ENCODE measurements at places on chromosomes 3 and 15.

- no peak for DNase-seq
Observed at GRCh38 chr3:178445139-178445538, 91.1 kb upstream of the KCNMB2 start.

GRCh38 chr3:186530415-186530814, 13.8 kb downstream of the CRYGS start:
- DNase-seq, result no peak

DNA sequence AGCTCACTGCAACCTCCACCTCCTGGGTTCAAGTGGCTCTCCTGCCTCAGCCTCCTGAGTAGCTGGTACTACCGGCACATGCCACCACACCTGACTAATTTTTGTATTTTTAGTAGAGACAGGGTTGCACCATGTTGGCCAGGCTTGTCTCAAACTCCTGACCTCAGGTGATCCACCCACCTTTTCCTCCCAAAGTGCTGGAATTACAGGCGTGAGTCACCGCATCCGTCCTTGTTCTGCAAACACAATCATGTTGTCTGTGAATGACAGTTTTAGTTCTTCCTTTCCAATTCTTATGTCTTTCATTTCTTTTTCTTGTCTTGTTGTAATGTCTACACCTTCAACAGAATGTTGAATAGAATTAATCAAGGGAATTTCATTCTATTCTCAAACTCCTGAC, 16.3 kb upstream of the SMCO1 start:
- DNase-seq, result no peak

- DNase-seq, result no peak
Observed at GRCh38 chr15:41256577-41257038, 25.5 kb downstream of the CHP1 start.

- no peak for DNase-seq
Observed at GRCh38 chr3:143220741-143221140, 101.2 kb downstream of the CHST2 start.

GRCh38 chr15:37394402-37395099, 294.2 kb upstream of the MEIS2 start:
- no peak for DNase-seq

DNA sequence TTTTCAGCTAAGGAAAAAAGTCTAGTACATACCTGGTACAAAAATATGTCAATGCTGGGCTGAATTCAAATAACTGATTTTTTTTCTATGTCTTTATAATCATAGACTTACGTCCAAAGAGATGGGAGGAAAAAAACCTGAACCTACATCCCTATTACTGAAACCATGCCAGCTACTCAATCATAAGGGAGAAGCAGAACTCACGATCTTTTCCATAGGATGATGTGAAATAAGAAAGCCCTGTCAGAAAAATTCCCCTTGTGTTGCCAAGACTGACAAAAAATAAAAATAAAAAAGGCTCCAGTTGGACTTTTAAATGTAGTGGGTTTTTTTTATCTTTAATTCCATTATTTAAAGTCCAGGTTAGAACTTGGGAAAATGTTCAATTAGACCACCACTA, 3.3 kb downstream of the MSL2 start:
- DNase-seq, result no peak

- DNase-seq, result no peak
Observed at GRCh38 chr3:192933779-192934460, 16.3 kb upstream of the MB21D2 start.

GRCh38 chr3:190990898-190991297, 128.4 kb upstream of the GMNC start:
- no peak for DNase-seq

DNA sequence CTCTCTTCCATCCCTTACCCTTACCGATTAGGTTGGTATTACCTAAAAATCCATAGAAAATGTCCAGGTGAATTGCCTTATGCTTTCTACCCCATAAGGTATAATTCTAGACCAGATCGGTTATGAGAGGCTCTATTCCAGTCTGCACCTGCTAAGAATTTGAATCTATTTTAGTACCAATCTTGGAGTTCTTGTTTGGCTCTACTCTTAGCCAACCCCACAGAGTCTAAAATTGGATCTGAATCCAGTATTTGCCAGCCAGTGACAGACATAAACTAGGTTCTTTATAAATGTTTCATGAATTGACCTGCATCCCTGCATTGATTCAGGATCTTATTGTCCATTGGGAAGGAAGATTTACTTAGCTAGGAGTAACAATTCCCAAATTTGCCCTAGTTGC, 6.5 kb downstream of the KLHL24 start:
- DNase-seq, result no peak

DNA sequence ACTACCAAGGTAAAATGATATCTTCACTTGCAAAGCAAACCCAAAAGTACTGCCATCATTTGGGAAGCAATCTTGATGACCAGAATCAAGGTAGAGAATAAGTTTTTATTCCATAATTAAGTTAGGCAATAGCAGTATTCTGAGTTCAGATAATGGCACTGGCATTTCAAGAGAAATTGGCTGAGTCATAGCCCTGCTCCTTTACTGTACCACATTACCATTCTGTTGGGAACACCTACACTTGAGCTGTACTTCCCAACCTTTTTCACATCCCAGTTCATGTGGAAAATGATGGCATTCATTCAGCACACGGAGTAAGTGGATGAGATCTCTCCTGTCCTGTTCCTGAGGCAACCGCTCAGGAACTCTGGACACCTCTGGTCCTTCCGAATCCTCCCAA, 311.6 kb upstream of the TPRG1 start:
- DNase-seq, result no peak

GRCh38 chr3:14485981-14486380, 54.2 kb downstream of the GRIP2 start:
- DNase-seq, result no peak

DNA sequence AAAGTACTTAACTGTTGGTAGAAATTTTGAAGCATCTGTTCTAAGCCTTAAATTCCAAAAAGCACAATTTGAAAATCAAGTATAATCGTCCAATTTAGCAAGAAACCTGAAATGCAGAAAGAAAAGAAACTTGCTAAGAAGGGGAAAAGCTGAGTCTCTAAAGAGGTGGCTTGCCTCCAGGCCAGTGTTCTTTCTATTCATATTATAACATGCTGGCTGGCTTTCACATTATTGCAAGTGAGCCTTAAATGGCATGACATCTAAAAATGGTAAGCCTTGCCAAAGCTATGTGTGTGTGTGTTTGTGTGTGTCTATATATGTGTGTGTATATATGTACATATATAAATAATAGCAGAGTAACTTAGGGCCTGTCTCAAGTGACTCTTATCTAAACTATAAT, 89.5 kb downstream of the FGF12 start:
- DNase-seq, result no peak

- no peak for DNase-seq
Observed at GRCh38 chr3:39809181-39809994, at the start of gene MYRIP. Gene MYRIP, plus strand, starts transcription at chr3:39809609. Its CDS starts 91,208 bp downstream, at chr3:39900817.

DNA sequence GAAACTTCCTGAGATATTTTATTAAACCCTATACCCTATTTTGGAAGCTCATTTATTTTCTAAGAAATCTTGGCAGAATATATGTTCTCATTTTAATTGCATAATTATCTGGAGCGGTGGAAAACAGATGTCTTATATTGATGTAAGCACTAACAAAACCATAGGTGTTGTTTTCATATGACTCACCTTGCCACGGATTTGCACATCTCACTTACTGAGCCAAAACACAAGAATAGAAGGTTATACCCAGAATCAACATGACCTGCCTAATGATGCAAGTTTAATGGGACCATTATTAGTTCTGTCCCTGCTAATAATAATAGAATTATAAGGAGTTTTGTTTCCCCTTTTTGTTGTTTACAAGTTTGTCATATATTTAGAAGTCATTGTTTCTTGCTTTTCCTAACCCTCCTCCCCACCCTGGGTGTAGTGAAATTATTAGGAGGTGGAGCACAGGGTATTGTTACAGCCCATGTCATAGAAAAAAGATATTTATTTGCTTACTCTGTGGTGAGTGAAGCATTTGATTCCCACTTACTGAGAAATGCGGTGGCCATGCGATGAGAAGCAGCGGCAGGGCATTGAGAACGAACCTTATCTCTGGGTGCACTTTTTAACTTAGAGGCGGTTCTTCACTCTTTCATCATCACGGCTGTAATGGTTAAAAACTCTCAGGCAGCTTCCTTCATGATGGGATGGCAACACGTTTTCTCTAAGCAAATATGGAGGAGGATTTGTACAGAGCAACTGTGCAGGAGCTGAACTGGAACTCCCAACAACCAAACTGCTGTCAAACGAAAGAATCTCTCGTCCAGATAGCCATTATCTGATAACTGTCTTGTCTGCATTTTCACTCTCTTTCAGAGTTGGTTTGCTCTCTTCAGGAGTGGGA, 521 bp downstream of the IL5RA start:
- DNase-seq, result no peak

GRCh38 chr3:180594631-180595558, 7.1 kb upstream of the TTC14 start:
- peak; percentile 37 for DNase-seq

DNA sequence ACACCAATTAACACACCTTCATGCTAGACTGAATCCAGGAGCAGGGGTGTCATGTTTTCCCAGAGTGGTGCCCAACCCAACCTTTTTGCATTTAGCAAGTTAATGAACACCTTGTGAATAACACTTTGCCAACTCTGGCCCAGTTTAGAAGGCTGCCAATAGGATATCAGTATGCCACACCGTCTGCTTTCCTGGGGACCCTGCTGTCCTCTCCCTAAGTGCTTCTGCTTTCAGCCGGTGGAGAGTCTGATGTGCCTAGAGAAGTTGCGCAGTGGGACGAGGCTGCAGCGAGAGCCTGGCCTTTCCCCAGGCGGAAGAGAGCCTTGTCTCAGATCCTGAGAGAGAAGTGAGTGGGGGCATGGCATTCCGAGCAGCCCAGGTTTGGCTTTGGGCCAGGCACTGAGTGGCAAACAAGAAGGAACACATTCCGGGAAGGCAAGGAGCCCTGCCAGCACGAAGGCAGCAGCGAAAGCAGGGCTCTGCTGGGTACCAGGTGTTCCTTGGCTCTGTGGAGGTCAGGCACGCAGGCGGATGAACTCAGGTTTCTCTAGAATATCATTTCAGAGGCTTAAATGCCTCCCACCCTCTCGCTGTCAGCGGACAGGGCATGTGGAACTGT, 36.9 kb downstream of the SENP8 start:
- DNase-seq, result no peak

DNA sequence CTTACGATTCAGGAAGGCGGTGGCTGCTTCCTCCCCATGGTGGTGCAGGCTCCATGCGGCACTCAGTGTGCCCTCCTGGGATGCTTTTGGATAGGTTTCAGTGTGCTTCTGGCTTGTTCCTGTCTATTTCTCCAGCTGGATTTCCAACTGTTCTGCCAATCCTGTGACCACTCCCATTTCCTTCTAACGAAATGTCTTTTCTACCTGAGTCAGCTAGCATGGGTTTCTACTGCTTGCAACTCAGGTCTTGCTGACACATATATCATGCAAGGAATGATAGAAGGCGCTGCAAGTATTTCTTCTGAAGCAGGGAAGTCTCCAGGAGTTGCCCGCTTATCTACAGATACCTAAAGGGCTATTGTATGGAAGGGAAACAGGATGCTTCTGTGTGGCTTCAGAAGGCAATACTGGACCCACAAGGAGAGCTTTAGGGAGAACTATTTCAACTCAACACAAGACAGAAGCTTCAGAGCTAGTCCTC, 244.4 kb downstream of the OPA1 start:
- no peak for DNase-seq

DNA sequence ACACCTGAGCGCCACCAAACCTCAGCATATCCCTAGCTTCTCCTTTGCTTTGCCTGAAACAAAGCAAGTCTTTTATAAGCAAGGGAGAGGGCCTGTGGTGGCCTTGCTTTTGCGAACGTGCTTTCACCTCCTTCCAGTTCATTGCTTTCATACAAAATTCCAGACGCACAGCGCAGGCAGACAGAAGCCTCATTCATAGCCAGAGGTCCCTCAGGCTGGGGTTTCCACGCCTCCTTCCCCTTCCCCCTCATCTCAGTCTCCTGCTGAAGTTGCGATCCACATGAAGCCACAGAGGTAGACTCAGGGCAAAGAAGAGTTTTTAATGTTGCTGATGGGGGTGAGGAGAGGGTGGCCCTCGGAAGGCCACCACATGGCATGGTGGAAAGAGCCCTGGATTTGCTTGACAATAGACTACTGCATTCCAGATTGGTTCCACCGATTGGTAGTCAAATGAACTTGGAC, 59.4 kb upstream of the FLNB start:
- no peak for DNase-seq

DNA sequence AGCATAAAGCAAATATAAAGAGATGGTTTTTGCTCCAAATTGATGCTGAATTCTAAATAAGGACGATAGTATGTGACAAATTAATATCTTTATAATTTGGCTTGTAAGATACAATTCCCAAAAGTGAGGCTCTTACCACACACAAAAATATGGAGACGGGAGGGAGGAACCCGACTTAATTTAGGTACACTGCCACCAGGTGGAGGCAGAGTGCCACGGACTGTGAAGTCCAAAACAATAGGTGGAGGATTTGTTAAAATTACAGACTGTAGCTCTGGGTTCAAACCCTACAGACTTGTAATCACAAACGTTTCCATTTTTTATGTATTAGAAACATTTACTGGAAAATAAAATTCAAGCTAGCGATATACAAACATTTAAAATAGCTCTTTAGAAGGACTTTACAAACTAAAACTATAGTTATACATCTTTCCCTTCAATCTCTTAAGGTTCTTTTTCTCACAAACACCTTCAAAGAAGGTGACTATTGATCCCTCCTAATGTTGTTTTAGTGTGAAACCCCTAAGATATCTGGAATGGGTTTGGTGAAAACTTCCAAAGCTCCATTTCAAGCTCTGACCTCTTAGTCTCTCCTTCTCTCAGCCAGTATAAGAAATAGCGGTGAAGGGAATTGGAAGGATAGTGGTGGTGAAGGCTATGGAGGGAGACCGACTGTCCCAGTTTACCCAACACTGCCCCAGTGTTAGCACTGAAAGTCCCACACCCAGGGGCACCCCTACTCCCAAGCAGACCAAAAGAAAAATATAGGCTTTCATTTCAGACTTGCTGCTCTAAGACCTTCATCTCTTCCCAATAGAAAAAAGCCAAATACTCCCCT, 89.7 kb downstream of the AQP9 start:
- DNase-seq, result peak; percentile 63

- DNase-seq, result no peak
Observed at GRCh38 chr3:189712906-189713483, 81.8 kb downstream of the TP63 start.

DNA sequence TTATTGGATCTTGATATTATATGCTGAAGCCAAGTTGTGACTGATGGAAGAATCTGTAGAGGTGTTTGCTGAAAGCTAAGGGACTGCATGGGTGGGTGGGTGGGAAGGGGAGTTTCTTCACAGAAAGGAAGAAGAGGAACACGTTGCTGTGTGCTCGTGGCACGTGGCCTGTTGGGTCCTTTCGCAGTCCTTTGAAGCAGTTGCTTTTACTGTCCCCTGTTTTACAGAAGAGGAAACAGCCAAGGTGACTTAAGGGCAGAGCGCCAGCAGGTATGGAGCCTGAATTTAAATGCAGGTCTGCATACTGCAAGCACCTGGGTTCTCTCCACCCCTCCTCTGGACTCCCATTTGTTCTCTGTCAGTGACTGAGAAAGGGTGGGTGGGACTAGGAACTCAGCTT, 59.4 kb upstream of the PRR23C start:
- no peak for DNase-seq

GRCh38 chr3:193943200-193943599, 192.7 kb upstream of the HES1 start:
- no peak for DNase-seq

GRCh38 chr15:85700767-85701166, 94.0 kb downstream of the KLHL25 start:
- DNase-seq, result no peak

Data from AG04450 (cell line).